Ascending aorta (tissue), 2 donors: ENCODE measurements at places on chromosomes 2 and 18. TPM values are rescaled to one million over a fixed set of nuclear protein-coding genes. Genes with fewer than 3 reads are reported as not detected.

TRAPPC8 gene
- 6.8 TPM for total RNA-seq

OSR1 gene
- 66.7 TPM for total RNA-seq

ATF2 gene
- 84.8 TPM for total RNA-seq

PPP1R7 gene
- total RNA-seq: 4.2 TPM

SSB gene
- 42.6 TPM for total RNA-seq

GALNT14 gene
- total RNA-seq: not detected

ZNF892 gene
- total RNA-seq: 1.4 TPM

TLX2 gene
- not detected for total RNA-seq

DNA sequence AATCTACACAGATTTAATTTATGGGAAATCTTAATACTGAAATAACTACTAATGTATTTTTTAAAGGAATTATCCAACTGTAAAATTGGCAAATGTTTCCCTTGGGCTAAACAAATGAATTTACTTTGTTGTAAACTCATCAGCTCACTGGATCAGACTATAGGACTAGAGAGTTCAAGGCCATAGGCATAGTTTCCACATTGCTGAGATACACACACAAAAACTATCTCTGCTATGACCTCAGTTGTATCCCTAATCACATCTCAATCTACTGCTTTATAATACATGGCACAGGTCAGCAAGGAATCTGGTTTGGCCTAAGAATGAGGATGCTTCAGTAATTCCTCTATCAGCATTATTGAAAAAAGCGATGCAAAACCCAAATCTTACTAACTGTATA is 101.1 kb upstream of the SLC39A10 start:
- DNase-seq: no peak

DNA sequence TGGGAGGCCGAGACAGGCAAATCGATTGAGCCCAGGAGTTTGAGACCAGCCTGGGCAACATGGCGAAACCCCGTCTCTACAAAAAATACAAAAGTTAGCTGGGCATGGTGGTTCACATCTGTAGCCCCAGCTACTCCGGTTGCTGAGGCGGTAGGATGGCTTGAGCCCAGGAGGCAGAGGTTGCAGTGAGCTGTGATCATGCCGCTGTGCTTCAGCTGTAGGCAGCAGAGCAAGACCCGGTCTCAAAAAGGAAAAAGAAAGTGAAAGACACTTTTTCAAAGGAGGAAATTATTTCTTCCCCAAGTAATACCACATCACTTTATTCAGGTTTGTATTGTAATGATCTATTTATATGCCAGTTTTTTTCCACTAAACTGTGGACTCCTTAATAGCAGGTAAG is 35.7 kb upstream of the TAF4B start:
- DNase-seq: no peak

- DNase-seq: no peak
These were observed 62.8 kb downstream of the NABP1 start for GRCh38 chr2:191740759-191741158.

DNA sequence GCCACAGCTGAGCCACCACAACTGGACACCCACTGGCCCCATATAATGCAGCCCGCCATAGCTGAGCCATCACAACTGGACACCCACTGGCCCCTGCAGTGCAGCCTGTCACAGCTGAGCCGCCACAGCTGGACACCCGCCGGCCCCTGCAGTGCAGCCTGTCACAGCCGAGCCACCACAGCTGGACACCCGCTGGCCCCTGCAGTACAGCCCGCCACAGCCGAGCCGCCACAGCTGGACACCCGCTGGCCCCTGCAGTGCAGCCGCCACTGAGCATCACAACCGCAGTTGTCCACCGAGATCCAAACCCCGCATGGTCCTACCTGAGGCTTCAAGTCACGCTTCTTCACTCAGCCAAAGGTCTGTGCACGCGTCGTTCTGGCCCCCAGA is 134.2 kb downstream of the PXDN start:
- no peak for DNase-seq

DNA sequence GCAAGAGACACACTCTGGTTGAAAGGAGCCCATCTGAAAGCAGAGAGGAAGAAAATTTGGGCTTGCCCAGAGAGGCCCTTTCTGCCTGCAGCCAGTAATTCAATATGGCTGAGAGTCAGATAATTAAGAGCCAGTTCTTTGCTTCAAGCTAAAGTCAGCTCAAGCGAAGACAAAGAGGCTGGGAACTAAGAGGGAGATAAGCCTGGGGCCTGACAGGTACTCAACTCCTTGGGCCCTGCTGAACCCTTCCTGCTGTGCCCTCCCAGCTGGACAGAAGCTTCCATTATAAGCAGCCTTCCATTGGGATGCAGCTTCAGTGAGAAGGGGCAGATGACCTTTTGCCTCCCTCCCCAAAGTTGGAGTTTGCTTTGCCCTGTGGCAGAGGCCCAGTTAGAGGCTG is 12.0 kb downstream of the FBXO41 start:
- no peak for DNase-seq

- DNase-seq: no peak
These were observed 9.4 kb upstream of the TACR1 start for GRCh38 chr2:75208738-75209137.

DNA sequence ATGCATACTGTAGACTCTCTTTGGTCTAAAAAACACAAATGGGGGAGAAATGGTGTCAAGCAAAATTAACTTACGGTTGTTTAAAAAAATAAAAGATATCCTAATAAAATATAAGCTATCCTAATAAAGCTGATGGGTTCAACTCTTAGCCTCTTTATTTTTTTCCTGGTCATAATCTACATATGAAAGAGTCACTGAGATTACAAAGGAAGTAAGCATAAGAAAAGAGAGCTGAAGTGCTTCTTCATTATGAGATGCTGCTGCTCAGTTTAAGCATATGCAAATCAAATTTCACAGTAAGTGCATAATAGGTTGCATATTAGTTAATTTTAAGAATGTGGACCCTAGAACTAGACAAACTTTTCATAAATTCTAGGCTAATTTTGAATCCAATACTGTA is 59.9 kb upstream of the DNER start:
- no peak for DNase-seq

DNA sequence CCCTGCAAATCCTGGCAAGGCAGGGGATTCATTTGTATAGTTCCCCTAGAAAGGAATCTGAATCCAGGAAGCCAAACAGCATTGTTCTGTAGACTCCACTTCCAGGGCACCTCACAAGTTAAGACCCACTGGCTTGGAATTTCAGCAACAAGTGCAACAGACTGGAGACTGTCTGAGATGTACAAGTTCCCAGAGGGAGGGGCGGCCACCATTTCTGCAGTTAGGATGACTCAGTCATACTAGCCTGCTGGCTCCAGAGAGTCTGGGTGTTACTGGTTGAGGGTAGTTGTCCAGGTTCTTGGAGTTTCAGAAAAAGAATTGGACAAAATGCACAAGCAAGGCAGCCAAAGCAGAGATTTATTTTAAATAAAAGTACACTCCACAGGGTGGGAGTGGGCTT is 384.2 kb downstream of the DSC3 start:
- DNase-seq: no peak

DNA sequence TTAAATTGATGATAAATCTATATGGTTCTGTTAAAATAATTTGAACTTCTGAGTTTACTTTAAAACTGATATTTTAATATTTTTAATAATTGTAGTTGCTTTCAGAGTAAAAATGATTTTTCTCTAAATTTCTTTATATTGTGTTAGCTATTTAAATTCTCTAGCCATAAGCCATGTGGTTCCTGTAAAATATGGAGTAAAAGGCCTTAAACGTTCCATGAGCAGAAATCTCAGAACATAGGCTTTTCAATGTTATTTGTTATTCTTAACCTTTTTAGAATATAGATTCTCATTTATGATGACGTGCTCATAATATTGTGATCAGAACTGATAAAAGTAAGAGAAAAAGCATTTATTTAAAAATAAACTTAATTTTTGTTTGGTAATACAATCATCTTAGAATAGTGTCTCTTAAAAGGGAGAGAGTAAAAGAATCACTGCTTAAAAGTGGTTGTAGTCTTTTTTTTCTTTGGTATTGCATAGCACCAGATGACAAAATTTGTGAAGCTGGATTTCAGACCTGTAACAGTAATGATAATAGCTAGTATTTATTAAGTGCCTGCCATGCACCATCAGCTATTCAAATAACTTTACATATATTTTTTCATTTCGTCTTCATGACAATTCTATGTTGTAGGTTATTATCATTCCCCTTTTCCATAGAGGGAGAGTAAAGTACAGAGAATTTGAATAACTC is 2.7 kb downstream of the BMPR2 start:
- no peak for DNase-seq

GRCh38 chr2:35337922-35338321 is 1017.7 kb upstream of the CRIM1 start:
- DNase-seq: no peak

GRCh38 chr18:76970770-76971559 is 148.6 kb downstream of the ZNF236 start:
- peak; percentile 42 for DNase-seq

GRCh38 chr2:47189635-47190034 is 34.5 kb upstream of the STPG4 start:
- DNase-seq: no peak

DNA sequence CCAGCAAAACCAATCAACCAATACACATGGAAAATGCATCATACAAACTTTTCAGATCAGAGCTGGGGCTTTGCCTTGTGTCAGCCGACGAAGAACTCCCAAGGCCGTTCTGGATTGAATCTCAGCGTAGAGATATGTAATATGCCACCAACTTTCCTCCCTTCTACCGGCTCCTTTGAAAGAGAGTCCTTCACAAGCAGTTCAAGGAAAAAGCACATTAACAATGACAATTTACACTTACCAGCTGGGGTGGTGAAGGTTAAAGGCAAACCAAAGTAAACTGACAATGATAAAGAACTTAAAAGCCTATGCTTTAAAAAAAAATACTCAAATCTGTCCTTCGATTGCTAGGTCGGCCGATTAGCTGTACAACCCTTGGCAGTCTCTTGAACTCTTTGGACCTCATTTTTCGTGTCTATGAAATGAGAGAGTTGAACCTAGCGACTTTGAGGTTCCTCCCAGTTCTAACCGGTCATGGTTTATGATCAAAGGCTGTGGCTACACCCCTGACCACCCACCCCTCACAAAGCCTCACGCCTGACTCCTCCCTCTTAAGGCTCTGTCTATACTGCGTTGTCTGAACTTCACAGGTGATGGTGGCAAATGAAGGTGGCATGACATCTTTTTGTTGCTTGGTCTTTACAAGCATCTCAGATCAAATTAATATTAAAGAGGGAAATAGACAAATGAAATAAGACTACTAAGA is 46.2 kb downstream of the BCL2 start:
- DNase-seq: no peak

- DNase-seq: no peak
These were observed 85.7 kb downstream of the CEP192 start for GRCh38 chr18:13076886-13077285.

- DNase-seq: no peak
These were observed 9.7 kb downstream of the SERPINB7 start for GRCh38 chr18:63784787-63785452.

GRCh38 chr2:24047703-24048033 is 477 bp upstream of the WDCP start:
- no peak for DNase-seq

- no peak for DNase-seq
These were observed 16.0 kb downstream of the HIBCH start for GRCh38 chr2:190303647-190304046.

DNA sequence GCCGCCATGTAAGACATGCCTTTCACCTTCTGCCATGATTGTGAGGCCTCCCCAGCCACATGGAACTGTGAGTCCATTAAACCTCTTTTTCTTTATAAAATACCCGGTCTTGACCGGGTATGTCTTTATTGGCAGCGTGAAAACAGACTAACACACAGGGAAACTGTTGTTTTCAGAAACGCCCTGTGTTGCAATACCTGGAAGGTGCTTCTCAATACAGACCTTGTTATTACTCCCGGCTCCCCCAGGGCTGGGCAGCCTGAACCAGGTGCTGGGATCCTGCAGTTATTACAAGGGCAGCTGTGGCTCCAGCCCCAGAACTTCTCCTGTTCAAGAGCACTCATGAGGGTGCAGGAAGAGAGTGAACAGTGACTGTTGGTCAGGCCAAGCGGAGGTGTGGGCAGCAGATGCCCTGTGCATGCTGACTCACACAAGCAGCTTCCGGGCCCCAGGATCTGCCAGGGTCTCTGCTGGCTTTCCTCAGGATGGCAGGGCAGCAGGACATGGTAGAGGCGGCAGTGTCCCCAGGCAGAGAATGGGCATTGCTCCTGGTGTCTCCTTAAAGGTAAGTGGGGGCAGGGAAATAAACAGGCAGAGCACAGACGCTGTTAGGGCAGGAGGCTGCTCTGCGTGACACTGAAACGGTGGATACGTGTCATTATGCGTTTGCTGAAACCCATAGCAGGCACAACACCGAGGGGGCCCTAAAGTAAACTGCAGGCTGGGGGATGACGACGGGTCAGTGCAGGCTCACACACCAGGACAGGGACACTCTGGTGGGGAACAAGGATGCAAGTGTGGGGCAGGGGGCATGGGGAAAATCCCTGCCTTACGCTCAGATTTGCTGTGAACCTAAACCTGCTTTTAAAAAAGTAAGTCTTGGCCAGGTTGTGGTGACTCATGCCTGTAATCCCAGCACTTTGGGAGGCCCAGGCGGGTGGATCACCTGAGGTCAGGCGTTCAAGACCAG is 89.1 kb downstream of the NDUFA10 start:
- peak; percentile 46 for DNase-seq

DNA sequence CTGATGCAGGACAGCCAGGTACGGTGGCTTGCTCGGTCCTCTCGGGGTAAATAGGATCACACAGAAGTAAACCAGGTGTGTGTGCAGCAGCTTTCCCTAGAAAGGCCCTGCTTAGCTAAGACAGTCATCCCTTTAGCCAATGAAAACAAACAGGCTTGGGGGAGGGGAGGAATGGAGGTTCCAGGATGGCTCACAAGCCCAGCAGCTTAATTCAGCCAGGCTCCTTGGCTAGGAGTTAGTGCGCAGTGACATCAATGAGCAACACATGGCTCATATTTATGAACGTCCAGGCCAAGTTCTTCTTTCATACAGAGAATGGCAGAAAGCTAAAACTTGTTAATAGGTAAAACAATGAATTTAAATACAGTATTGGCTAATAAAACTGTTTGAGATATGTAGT is 10.2 kb downstream of the IAH1 start:
- DNase-seq: no peak

GRCh38 chr18:13605901-13606300 is 120.5 kb downstream of the FAM210A start:
- no peak for DNase-seq

DNA sequence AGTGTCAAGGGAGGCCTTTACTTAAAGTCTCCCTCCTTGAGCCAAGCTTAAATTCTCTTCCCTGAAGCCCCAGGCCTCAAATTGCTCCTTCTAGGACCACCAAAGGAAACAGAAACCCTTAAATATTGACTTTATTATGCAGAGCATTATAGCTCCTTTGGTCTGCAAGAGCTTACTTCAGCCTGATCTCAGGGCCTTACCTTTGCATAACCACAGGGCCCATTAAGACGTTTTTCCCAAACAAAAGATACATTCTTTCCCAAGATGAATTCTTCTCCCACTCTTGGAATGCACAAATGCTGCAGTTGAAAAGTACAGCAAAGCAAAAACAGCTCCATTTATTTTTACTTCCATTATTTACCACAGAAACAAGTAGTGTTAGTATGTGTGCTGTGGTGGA is 130.8 kb downstream of the B3GNT2 start:
- DNase-seq: no peak
